ENCODE measurements at places on chromosomes 16 and 17. TPM values are rescaled to one million over a fixed set of nuclear protein-coding genes. Genes with fewer than 3 reads are reported as not detected.

The FSCN2 gene
- total RNA-seq, result 0.43 TPM

The ABCA3 gene
- 31.2 TPM for total RNA-seq

The CTRL gene
- total RNA-seq, result 0.57 TPM

The PHOSPHO1 gene
- not detected for total RNA-seq

The SCNN1G gene
- not detected for total RNA-seq

The MYH11 gene
- total RNA-seq, result not detected

The KRT20 gene
- total RNA-seq, result not detected

The IL17C gene
- not detected for total RNA-seq

The ZPBP2 gene
- not detected for total RNA-seq

The NHLRC4 gene
- 1.1 TPM for total RNA-seq

The TUBD1 gene
- 11.3 TPM for total RNA-seq

The G6PC1 gene
- total RNA-seq, result not detected

The RARA gene
- total RNA-seq, result 21.0 TPM

The MRPL45 gene
- 47.6 TPM for total RNA-seq

The CD300E gene
- not detected for total RNA-seq

The FHOD1 gene
- 37.4 TPM for total RNA-seq

The SULT1A2 gene
- total RNA-seq, result 0.36 TPM

The FAM234A gene
- total RNA-seq, result 66.9 TPM

The NTN3 gene
- not detected for total RNA-seq

The PGAP3 gene
- 1.4 TPM for total RNA-seq

The RPRML gene
- total RNA-seq, result not detected

The CCL8 gene
- total RNA-seq, result not detected

The CCT6B gene
- total RNA-seq, result 0.80 TPM

The RHBDF1 gene
- total RNA-seq, result 26.2 TPM

The TBC1D28 gene
- not detected for total RNA-seq

All from thoracic aorta endothelial cell (primary cell).